ENCODE measurements at places on chromosomes 13 and 19.

DNA sequence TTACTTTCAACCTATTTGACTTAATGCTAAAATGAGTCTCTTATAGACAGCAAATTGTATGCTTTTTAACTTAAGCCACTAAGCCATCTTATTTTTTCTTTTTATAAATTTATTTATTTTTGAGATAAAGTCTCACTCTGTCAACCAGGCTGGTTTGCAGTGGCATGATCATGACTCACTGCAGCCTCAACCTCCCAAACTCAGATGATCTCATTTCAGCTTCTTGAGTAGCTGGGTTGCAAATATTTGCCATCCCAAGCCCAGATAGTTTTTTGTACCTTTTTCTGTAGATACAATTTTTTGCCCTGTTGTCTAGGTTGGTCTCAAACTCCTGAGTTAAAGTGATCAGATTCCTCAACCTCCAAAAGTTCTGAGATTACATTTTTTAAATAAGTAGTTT, 27.1 kb downstream of the ZNF714 start:
- H3K4me3 ChIP-seq = no peak overlapping the region
- no peak for DNase-seq
- H3K27ac ChIP-seq = no peak overlapping the region
- H3K36me3 ChIP-seq = no peaks in the 10 kb centered on the region
- no peaks in the 10 kb centered on the region for H3K4me1 ChIP-seq
- no peaks in the 10 kb centered on the region for H3K27me3 ChIP-seq

GRCh38 chr13:24348797-24349515, 39.6 kb downstream of the C1QTNF9 start:
- no peak for DNase-seq
- no peak overlapping the region for H3K4me3 ChIP-seq
- H3K27me3 ChIP-seq = no peaks in the 10 kb centered on the region

DNA sequence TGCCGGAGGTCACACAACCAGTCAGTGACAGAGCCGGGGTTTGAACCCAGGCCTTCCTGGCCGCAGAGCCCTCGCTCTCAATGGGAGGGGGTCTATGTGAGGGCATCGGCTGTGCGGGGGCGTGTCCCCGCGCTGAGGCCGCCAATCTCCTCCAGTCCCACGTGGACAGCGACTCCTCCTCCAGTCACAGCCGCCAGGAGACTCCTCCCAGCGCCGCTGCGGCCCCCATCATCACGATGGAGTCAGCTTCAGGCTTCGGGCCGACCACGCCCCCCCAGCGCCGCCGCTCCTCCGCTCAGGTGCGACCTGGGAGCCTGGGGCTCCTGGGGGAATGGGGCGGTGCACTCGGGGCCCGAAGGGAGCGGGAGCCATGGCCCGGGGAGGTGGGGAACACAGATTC, 6.0 kb downstream of the SPRED3 start:
- H3K4me1 ChIP-seq = peaks cover 13% of the 10 kb centered on the region
- peaks cover 5% of the 10 kb centered on the region for H3K36me3 ChIP-seq
- no peak overlapping the region for H3K4me3 ChIP-seq
- H3K27ac ChIP-seq = no peak overlapping the region
- H3K27me3 ChIP-seq = no peaks in the 10 kb centered on the region

DNA sequence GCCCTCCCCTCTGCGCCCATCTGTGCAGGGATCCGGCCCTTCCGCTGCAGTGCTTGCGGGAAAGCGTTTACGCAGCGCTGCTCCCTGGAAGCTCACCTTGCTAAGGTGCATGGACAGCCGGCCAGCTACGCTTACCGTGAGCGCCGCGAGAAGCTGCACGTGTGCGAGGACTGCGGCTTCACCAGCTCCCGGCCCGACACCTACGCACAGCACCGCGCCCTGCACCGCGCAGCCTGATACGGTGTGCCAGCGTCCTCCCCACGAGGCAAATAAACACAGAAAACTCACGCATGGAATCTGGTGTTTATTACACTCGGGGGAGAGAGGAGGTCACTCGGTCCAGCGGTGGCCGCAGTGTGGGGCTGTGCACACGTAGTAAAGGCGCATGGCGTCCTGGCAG, 1.2 kb downstream of the POLR2I start:
- H3K4me3 ChIP-seq = no peak overlapping the region
- no peak for DNase-seq
- H3K27ac ChIP-seq = no peak overlapping the region
- peaks cover 15% of the 10 kb centered on the region for H3K4me1 ChIP-seq
- H3K36me3 ChIP-seq = no peaks in the 10 kb centered on the region

- no peaks in the 10 kb centered on the region for H3K36me3 ChIP-seq
- H3K4me1 ChIP-seq = no peaks in the 10 kb centered on the region
- no peaks in the 10 kb centered on the region for H3K27me3 ChIP-seq
- H3K4me3 ChIP-seq = peak overlapping the region; percentile 41
- no peak for DNase-seq
- peak overlapping the region; percentile 45 for H3K27ac ChIP-seq
Measured at GRCh38 chr19:52943134-52943883, 19.4 kb downstream of the ZNF816 start.

Data from endothelial cell of umbilical vein (primary cell).